KBM-7 (cell line): ENCODE measurements at places on chromosomes 6 and 20.

DNA sequence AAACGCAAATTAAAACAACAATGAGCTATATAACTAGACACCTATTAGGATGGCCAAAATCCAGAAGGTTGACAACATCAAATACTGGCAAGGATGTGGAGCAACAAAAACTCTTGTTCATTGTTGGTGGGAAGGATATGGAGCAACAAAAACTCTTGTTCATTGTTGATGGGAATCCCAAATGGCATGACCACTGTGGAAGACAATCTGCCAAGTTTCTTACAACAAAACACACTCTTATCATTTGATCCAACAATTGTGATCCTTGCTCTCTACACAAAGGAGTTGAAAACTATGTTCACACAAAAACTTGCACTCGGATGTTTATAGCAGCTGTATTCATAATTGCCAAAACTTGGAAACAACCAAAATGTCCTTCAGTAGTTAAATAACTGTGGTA, 61.8 kb upstream of the LAMA2 start:
- DNase-seq, result no peak

DNA sequence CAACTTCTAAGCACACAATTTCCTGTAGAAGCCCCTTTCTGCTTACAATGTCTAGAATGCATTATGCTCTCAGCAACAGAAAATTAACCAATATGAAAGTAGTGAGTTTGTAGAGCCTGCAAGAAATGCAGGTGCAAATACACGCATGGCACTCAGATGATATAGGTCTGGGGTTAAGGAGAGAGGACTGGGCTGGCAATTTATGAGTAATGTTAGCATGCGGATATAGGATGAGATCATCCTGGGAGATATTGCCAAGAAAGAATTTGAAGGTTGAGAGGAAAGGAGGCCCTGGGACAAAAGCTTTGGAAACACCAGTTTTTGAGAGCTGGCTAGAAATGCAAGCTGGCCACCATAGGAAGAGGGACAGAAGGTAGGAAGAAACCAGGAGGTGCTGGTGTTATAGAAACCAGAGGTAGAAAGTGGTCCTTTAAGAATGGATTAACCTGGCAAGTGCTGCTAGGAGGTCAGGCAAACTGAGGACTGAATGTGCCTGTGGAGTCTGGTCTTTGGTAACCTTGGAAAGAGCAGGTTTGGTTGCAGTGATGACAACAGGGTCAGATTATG, 183.2 kb upstream of the MYLIP start:
- no peak for DNase-seq

DNA sequence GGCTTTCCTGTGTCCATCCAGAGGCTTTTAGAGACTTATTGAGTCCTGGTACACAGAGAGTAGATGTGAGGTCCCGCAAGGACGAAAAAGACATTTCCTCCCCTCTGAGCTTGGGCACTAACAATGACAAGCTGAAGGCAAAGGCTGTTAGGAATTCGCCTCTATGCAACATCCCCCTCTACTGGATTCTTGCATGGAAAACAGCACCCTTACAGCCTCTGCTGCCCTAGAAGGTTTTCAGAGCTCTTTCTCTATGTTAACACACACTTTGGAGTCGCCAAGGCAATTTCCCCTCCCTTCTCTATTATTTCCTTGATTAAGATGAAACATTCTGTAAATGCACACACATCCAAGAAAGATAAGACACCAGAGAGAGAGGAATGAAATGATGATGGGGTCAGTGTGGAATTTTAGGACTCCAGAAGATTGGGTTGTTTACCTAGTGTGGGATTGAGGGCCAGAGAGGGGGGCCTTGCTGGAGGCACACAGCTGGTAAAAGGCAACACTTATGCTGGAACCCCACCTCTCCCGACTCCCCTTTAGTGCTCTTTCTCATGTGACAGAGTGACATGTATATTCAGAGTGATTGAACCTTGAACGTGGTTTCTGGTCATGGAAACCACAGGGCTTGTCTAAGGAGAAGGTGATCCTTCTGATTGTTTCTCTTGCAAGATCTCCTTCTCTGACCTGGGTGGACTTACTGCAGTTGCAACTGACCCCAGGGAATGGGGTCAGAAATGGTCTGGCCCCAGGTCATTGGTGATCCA, 300.7 kb downstream of the CLIC5 start:
- peak; percentile 83 for DNase-seq

GRCh38 chr6:88662653-88663174, 300.7 kb downstream of the RNGTT start:
- DNase-seq, result no peak

- no peak for DNase-seq
Measured at GRCh38 chr6:125968493-125968892, 11.9 kb downstream of the HINT3 start.

DNA sequence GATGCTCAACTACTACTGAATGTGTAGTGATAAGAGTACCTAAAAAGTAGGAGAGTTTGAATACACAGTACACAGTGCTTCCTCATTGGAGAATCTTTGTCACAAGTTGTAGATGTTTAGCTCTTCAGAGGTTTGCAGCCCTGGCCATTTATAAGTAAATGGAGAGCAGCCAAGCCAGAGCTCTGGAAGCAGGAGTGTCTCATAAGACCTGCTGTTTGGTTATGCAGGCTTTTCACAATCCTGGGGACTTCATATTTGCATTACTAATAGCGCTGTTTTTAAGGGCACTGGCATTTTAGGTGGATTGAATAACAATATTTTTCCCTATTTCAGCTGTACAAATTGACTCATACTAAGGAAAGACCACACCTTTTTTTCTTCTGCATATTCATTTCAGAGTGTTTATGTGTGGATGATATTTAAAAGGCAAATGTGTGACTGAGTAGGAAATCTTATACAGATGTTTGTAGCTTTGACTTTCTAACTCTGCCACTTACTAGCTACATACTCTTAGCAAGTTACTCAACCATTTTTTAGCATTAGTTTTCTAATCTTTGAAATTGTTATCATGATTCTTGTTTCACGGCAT, 730.5 kb upstream of the MAP3K7 start:
- DNase-seq, result no peak

GRCh38 chr20:33079259-33079658, at the start of gene BPIFB4:
Gene BPIFB4 (plus strand): TSS chr20:33079643. CDS start chr20:33081527, 1,884 bp downstream.
- no peak for DNase-seq

DNA sequence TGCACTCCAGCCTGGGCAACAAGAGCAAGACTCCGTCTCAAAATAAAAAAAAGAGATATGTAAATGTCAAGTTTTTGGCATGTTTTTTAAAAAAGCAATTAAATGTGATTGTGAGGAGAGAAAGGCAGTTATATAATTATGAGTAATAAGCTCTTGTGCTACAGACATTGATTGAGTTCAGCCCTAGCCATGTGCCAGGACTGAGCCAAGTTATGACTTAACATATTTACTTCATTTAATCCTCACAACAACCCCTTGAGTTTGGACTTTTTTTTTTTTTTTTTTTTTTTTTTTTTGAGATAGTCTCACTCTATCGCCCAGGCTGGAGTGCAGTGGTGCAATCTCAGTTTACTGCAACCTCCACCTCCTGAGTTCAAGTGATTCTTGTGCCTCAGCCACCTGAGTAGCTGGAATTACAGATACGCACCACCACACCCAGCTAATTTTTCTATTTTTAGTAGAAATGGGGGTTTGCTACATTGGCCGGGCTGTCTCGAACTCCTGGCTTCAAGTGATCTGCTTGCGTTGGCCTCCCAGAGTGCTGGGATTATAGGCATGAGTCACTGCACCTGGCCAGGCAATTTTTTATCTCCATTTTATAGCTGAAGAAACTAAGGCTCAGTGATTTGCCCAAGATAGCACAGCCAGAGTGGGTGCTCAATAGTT, 15.0 kb upstream of the CSE1L start:
- DNase-seq, result no peak

- DNase-seq, result no peak
Measured at GRCh38 chr6:113616701-113617274, 240.4 kb upstream of the MARCKS start.

- DNase-seq, result no peak
Measured at GRCh38 chr20:33893314-33893713, 82.2 kb downstream of the CHMP4B start.

GRCh38 chr20:38894091-38894847, 31.9 kb upstream of the FAM83D start:
- DNase-seq, result no peak

DNA sequence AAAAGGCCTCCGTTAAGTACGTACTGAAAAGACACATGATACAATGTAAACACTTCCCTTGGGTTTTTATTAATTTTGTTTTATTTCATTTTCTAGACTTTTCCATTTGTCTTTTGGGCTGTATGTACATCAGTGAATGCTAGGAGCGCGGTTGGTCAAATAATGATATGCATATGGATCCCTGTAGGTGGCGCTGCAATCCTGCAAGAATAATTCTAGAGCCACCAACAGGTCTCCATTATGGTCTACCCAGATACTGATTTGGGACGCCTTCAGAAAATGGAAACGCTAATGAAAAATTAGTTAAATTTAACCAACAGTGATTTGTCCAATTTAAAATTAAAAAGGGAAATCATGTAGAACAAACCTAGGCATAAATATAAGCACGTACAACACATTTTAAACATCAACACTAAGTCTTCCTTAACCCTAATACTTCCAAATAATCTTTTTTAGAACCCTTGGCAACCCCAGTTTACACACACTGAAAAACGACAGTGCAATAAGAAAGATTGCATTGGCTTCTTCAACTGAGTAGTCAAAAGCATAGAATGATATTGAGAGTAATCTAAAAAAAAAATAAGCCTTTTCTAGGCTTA, 433.5 kb downstream of the RFPL4B start:
- peak; percentile 77 for DNase-seq

GRCh38 chr6:158002951-158003853, 21.5 kb downstream of the SYNJ2 start:
- DNase-seq, result peak; percentile 51

DNA sequence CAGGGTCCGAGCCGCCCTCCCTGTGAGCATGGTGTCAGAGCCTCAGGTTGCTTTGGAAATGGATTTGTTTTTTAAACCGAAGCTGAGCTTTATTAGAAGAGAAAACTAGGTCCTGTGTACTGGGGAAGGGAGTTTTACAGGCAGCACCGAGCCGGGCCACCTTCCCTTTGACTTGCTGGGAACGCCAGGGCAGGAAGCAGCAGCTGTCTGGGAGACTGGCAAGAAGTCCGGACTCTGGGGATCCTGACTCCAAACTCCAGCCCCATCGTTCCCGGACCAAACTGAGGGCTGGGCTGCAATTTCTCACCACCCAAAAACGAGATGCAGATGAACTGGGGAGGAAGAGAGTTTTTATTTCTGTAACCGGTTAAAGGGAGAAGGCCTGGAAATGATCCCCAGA, 214.9 kb upstream of the KCNG1 start:
- DNase-seq, result no peak

GRCh38 chr20:61719691-61720347, 345.9 kb downstream of the TAF4 start:
- DNase-seq, result no peak

GRCh38 chr20:62161347-62161746, 17.8 kb downstream of the SS18L1 start:
- DNase-seq, result no peak

DNA sequence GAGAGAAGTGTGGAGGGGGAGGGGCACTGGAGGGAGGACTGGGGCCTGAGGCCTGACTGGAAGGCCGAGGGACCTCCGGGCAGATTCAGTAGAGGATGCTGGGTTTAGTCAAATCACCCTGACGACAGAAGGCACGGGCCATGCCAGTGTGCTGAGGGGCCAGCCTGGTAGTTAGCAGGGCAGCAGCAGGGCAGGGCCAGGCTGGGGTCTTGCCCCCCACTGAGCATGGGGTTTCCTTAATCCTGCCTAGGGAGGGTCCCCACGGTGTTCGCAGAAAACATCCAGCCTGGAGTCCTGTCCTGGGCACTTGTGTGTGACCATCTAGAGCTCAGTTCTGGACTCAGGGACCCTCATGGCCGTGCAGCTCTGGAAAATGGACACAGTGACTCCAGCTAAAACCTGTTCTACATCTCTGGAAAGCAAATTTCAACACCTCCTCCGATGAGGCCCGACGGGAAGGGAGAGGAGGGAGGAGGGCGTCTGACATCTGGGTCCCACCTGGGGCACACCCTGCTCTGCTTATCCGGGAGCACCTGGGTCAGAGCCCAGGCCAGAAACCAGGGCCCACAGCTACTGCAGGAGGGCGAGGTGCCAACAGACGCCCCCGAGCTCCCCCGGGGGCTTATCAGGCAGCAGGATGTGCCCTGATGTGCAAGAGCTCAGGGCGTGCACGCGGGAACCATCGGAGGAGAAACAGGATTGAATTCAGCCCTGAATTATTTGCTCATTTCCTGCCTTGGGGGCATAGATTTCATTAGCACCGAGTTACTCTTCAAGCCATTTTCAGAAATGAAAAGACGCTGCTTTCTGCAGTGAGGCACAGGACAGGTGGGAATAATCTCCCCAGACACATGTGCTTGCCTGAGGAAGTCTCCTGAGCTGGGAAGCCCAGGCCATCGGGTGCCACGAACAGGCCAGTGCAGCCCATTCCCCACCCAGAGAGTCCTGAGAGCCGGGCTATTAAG, 78.0 kb upstream of the MPC1 start:
- DNase-seq, result no peak

- DNase-seq, result peak; percentile 42
Measured at GRCh38 chr6:27176096-27176495, 71.4 kb upstream of the PRSS16 start.

- DNase-seq, result no peak
Measured at GRCh38 chr6:156956286-156956685, 179.1 kb downstream of the ARID1B start.

DNA sequence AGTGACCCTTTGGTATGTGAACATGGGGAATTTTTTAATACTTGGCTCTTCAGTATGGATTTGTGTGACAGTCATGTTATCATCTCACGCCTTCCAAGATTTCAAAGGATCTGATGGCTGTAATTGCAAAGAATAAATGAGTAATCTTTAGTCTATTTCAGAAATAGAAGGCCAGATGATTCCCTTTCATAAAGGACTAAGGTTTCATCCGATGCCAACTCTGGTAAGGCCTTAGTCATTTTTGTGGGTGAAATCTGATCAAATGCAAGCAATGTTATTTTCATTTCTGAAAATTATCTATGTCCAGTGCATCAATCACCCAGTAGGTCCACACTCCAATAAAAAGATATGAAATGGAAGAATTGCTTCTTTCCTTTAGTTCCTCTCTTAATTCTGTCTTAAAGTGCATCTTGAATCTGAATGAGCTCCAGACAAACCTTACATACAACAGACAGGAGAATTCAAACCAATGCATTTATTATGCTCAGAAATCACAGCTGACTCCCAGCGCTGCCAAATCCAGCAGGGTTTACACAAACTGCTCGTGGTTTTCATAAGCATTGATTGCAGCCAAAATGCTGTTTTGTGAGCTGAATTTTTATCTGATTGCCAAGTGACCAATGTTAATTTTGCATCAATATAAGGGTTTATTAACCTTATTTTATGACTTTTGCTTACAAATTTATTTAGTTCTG, 565.2 kb upstream of the MARCKS start:
- DNase-seq, result no peak

DNA sequence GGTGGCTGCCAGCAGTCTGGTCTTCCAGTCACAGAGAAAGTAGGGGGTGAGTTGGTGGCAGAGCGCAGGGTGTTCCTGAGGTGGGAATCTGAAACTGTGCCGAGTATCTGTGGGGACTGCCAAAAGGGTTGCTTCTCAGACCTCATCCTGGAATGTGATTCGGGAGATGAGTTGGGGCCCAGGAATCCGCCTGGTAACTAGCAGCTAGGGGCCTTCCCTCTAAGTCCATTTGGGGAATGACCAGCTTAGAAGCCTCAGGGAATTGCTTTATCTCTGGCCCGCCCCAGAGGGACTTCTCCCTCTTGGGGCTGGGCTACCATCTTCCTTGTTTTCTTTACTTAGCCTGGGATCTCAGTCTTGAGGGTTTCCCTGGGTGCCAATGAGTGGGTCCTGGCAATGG, 49.6 kb downstream of the MOCS1 start:
- DNase-seq, result no peak

- no peak for DNase-seq
Measured at GRCh38 chr6:13437218-13437996, 50.0 kb downstream of the GFOD1 start.
